ENCODE measurements at places on chromosomes 1 and 21.

GRCh38 chr1:175845338-175845737 is 101.9 kb upstream of the TNR start:
- no peak for DNase-seq

DNA sequence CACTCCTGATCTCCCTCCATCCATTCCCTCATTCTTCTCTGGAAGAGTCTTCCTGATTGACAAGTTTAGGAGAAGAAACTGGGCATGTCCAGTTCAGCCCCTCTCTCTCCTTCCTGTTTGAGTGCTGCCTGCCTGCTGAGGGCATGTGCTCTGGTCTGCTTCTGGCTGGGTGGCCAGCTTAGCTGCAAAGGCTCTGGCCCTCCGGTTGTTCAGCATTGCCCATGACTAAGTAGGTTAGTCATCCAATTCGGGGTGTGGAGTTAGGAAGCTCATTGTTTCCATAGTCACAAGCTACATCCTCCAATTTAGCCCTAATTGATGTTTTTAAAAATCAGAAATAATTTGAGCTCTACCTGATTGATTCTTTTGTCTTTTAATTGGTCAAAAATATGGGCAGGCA is 25.6 kb upstream of the PLA2G2E start:
- DNase-seq = no peak

- DNase-seq = no peak
Measured at GRCh38 chr21:38938769-38939168, 133.0 kb downstream of the ETS2 start.

- DNase-seq = no peak
Measured at GRCh38 chr1:23591460-23592208, 32.3 kb upstream of the ID3 start.

- no peak for DNase-seq
Measured at GRCh38 chr1:35443768-35444518, 113.3 kb downstream of the KIAA0319L start.

- no peak for DNase-seq
Measured at GRCh38 chr21:45177039-45177438, 102.7 kb downstream of the ADARB1 start.

DNA sequence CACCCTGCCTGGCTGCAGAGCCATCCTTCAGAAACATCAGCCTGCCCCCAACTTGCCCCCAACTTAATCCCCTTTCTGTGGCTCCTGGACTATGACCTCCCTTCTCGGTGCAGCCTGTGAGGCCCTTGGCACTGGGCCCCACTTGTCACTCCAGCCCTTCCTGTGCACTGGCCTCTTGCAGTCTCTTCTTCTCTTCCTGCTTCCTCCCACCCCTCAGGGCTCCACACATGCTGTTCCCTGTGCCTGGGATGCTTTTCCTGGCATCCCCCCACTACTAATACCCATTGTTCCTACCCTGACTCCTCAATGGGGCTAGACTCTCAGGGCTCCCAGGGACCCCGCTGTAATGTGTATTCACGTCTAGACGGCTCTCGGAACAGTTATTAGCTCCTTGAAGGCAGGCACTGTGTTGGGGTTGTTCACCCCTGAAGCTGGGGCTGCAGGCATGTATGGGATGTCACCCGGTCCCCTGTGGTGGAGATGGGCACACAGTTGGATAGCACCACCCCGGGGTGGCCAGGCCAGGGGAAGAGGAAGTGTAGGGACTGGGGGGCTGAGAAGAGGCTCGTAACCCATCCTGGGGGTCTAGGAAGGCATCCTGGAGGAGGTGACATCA is 4.5 kb downstream of the LDLRAD1 start:
- no peak for DNase-seq

DNA sequence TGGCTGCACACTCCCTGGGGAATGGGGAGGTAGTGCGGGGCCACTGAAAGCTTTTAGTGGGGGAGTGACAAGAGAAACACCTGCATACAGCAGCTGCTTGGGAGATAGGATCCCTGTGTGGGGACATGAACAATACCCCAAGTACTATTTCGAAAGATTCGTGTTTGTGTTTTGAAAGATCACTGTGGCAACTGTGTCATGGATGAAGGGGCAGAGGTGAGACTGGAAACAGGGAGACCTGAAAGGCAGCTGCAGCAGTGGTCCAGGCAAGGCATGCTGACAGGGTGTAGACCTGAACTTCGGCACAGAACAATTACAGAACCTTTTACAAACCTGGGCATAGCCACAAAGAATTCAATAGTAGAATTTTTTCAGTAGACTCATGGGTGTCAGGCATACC is 32.9 kb downstream of the TENT5C start:
- no peak for DNase-seq

- no peak for DNase-seq
Measured at GRCh38 chr1:232355162-232356006, 274.5 kb downstream of the SIPA1L2 start.

GRCh38 chr1:91605566-91605965 is 104.9 kb downstream of the CDC7 start:
- DNase-seq = no peak

GRCh38 chr1:213273546-213273945 is 222.5 kb downstream of the RPS6KC1 start:
- DNase-seq = no peak

- no peak for DNase-seq
Measured at GRCh38 chr1:191151321-191151807, 673.7 kb upstream of the BRINP3 start.

DNA sequence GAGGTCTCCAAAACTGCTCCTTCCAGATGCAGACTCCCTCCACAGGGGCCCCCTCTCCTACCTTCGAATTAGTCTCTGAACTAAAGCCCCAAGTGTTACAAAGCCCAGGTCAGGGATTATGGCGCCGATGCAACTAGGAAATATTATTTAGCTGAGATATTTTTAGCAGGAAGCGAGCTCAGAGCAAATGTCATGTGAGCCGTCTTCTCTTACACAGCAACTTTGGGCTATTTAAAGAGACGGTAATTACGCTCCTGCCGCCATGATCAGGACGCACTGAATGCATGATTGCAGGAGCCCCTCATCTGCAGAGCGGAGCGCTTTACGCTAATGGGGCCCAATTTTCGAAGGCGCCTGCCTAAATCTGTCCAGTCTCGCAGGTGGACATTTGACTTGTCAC is 55.3 kb upstream of the TARDBP start:
- DNase-seq = no peak

- DNase-seq = peak; percentile 22
Measured at GRCh38 chr1:207470927-207471326, 16.8 kb downstream of the CR2 start.

GRCh38 chr21:43345746-43346409 is 81.1 kb downstream of the SIK1 start:
- peak; percentile 67 for DNase-seq

DNA sequence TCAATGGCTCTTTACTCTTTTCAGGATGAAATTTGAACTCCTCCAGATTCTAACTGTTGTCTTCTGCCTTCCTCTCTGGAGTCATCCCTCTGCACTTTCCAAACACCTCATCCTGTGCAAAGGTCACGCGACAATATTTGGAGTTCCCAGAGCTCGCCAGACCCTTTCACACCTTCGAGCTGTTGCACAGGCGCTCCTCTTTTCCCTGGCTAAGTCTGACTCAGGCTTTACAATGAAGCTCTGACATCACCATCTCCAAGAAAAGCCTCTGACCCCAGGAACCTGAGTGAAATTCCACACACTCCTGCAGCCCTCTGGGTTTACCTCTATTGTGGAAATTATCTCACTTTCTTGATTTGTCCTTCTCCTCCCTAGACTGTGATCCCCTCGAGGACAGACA is 270.3 kb downstream of the RGS7 start:
- DNase-seq = no peak

GRCh38 chr1:6093071-6093470 is 47.4 kb downstream of the KCNAB2 start:
- DNase-seq = no peak

DNA sequence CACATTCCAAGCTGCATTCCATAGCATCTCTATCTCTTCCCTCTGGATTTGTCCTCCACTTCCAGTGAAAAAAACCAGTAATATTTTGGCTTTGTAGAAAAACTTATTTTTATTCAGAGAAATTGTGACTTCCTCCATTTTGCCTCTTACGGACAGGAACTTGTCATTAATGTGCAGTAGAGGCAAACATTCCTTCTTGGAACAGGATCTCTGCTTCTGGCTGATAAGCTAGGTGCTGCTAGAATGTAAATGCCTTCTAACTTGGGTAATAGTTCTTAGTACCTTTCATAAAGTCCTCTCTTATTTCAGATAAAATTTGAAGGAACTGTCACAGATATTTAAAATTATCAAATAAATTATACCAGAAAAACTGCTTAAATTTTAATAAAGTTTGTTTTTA is 707.8 kb downstream of the USP25 start:
- DNase-seq = no peak

- DNase-seq = no peak
Measured at GRCh38 chr1:63813829-63814277, 40.0 kb downstream of the ROR1 start.

Measured in CD4-positive, alpha-beta T cell treated with Interleukin-4 for 1 hour (primary cell).